NT2/D1 (cell line): ENCODE measurements at places on chromosomes 4 and X.

GRCh38 chrX:79604364-79604763 lies 237.2 kb upstream of the ITM2A start:
- DNase-seq = no peak

DNA sequence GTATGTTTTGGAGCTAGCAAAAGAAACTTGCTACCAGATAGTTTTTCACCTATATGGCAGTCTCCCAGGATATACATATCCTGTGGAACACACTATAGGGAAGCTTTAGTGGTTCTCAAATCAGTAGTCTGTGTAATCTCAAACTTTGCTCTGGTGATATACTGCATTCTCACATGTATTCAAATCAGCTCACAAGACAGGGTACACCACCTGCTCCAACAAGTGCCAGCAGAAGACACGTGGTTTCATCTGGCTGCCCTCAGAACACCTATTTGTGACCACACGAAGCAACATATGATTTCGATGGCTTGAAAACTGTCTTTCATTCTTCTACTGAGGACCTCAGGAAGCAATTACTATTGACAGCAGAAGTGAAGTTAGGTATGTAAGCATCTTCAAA lies 37.7 kb downstream of the BCLAF3 start:
- no peak for DNase-seq

DNA sequence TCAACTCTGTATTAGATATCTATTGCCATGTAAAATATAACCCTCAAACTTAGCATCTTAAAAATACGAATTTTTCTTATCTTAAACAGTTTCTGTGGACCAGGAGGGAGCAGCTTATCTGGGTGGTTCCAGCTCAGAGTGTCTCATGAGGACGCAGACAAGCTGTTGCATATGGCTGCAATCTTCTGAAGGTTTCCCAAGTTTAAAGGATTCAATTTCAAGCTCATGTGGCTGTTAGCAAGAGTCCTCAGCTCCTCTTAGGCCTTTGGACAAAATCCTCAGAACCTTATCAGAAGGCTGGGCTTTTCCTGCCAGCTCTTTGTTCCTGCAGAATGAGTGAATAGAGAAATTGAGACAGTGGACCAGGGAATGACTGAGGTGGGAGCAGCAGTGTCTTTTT lies 2.8 kb upstream of the CTSO start:
- no peak for DNase-seq

GRCh38 chr4:99591757-99592156 lies 17.1 kb downstream of the MTTP start:
- no peak for DNase-seq

DNA sequence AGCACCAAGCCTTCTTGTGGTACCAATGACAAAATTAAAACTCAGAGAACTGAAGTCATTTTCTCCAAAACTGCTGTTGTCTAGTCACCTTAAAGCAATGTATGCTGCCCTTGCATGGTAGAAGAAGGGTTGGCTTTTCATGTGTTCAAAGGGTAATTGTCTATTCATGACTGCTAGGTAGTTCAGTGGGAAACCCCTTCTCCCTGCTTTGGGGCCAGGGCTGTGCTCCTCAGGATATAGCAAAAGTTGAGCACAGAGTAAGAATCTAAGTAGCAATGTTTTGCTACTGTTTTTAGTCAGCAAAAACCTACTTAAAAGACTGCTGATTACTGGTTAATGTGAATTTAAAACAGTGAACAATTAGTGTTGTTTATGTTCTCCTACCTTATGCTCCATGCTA lies 30.8 kb upstream of the FAM9B start:
- no peak for DNase-seq
